Lower lobe of right lung (tissue), 2 donors: ENCODE measurements at places on chromosomes 7 and 10. TPM values are rescaled to one million over a fixed set of nuclear protein-coding genes. Genes with fewer than 3 reads are reported as not detected.

- no peak for DNase-seq
These were observed 70.8 kb downstream of the CUL2 start for GRCh38 chr10:35019041-35020024.

DNA sequence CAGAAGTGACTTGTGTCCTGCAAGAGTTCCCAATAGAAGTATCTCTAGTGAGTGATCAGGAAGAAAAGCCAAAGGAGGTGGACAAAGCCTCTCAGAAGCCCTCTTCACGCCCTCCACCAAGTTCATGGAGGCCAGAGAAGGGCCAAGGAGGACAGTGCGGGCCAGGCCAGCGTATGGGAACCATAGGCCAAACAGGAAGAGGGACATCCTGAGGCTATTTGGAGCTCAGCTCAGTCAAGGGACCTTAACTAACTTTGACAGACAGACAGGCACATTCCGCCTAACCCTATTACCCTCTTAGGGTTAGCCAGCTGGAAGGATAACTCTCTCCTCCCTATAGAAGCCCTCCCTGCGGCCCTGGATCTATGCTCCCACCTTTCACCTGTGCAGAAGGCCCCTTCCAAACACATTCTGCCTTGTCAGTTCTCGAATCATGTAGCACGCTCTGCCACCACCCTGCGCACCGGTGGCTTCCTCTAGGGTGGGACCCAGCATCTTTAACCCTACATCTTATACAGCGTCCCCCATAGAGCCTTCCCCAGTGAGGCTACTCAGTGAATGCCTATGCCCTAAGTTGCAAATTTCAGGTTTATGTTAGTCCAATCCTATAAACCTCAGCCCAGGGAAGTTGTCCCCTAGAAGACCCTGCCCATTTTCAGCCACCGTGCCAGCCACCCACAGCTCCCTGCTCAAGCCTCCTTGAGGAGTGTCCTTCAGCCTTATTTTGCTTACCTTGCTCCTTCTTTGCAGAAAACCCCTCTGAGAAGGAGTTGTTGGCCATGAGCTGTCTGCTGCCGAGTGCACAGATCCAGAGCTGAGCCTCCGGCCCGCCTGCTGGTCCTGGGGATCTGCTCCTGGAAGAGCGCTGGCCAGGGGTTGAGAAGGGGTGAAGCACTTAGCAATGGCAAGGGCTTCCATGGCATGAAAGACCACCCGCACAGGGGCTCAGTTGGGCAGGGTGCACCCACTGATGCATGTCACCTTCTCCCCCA, 36.9 kb downstream of the FRMPD2 start:
- DNase-seq = no peak

DNA sequence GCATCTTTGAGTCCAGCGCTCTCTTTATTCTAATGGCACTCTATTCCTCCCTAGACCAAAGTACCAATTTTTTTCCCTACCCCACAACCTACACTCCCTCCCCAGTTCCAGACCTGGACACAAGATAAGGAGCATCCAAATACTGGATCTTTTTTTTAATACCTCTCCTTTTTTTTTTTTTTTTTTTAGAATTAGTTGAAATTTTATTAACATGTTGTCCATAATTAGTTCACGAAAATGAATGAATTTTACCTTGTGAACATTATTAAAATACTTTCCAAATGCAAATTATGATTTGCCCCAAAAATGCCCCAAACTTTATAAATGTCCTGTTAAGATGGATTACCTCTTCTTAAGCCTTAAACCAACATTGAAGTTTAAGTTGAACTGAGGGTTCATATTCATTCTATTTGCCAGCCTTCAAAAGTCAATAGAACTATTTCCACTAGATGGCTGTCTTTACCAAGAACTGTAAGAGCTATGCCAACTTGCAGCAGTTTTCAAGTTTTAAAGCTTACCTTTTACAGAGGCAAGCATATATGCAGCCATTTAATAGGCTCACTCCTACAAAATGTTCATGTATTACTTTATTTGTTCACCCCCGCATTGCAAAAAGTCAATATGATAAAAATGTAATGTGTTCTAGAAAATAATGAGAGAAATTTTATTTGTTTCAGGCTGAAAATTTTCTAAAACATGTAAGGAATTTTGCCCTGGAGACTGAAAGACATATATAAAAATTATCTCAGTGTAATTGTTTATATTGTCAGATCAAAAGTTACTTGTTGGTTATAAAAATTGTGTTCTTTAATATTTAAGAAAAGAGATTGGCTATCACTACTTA, 39.7 kb upstream of the TNKS2 start:
- no peak for DNase-seq

- no peak for DNase-seq
These were observed 56.7 kb downstream of the BMPR1A start for GRCh38 chr10:86813101-86813500.

- DNase-seq = no peak
These were observed 80.7 kb upstream of the KIAA1217 start for GRCh38 chr10:24128066-24128730.

GRCh38 chr7:92740700-92741126, 95.7 kb downstream of the CDK6 start:
- DNase-seq = no peak

- DNase-seq = peak; percentile 42
These were observed 20.5 kb downstream of the YKT6 start for GRCh38 chr7:44221231-44221791.

DNA sequence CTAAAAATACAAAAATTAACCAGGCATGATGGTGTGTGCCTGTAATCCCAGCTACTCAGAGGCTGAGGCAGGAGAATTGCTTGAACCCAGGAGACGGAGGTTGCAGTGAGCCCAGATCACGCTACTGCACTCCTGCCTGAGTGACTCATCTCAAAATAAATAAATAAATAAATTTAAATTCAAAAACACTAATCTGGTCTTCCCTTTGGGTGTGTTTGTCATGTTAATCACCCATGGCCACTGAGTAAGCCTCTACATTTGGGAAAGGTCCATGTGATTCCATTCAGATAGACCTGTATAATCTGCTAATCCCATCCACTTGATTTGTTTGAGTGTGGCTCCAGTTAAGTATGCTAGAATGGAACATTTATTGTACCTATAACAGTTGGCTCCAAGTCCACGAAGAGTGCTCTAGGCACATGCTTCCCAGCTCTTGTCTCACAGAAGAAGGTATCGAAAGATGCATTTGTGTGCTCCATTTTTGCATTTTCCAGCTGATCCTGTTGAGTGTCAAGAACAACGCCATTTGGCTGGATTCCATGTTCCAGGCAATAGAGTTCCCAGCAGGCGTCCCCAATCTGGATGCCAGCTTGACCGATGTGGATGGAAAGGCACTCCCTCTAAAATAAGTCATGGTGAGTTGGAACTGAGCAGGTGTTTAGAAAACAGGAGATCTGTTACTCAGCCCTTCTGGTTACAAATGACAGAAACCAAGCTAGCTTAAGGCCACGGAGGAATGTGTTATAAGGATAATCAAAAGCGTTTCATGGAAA, 4.0 kb downstream of the TUBAL3 start:
- no peak for DNase-seq

DNA sequence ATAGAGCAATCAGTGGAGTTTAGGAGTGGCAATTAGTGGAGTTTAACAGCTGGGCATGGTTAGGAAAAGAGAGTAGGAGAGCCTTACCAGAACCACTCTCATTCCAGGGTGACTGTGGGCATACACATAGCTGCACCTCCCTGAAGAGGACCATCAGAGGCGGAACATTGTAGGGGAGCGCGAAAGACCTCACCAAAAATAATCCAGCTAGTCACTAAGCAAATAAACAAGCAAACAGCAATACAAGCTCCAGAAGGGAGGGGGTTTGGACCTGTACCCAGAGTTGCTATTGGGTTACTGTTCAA, 4.1 kb upstream of the NACAD start:
- DNase-seq = no peak

DNA sequence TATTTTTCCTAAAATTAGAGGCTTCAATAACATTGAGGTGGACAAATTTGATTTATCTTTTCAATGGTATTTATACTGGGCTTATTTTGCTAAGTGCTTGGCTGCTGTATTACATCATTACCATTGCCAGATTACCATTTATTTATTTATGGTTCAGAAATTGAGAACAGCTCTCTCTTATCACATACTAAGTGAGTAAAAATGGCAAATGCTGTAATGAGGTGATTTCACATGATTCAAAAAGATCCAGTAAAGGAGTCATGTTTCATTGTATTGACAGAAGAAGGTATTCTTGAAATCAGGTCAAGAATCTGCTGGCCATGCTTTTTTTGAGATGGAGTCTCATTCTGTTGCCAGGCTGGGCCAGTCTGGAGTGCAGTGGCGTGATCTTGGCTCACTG, 322.6 kb downstream of the KIF20B start:
- DNase-seq = no peak

DNA sequence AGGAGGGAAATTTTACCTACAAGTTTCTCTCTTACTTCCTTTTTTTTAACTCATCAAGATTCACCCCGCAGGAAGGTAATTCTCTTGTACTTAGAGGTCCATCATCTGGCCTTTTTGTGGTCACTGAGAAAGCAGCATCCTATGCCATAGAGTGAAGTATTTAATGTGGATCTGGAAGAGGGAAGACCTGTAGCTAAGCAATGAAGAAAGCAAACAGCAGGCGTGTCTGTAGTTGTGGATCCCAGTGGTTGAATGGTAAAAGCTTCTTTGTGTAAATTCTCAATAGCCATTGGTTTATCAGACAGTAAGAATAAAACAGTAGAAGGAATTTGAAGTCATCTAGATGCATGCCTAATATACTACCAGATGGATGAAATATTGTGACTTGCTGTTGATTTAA, 196.4 kb downstream of the ANKRD7 start:
- no peak for DNase-seq

KNDC1 gene
- 10.3 TPM for total RNA-seq

MAPK8 gene
- total RNA-seq = 47.9 TPM

GRCh38 chr10:68154211-68154497, 44.9 kb downstream of the MYPN start:
- no peak for DNase-seq

- DNase-seq = no peak
These were observed 4.0 kb downstream of the PDAP1 start for GRCh38 chr7:99404235-99404976.
